ENCODE measurements at places on chromosomes 5 and 9. TPM values are rescaled to one million over a fixed set of nuclear protein-coding genes. Genes with fewer than 3 reads are reported as not detected.

CATSPER3 gene
- 0.74 TPM for total RNA-seq

ANKRD55 gene
- not detected for total RNA-seq

HMGCR gene
- 134 TPM for total RNA-seq

C9orf50 gene
- not detected for total RNA-seq

SPATA31D4 gene
- total RNA-seq: not detected

ARL14EPL gene
- total RNA-seq: not detected

KCNIP1 gene
- total RNA-seq: 5.3 TPM

EFNA5 gene
- total RNA-seq: 65.0 TPM

PCDHAC1 gene
- 6.7 TPM for total RNA-seq

SEMA6A gene
- total RNA-seq: 84.2 TPM

TGFBR1 gene
- 34.4 TPM for total RNA-seq

MACIR gene
- total RNA-seq: 19.3 TPM

CSF2 gene
- not detected for total RNA-seq

OR2K2 gene
- not detected for total RNA-seq

GAS1 gene
- total RNA-seq: 16.0 TPM

PCDHGA6 gene
- total RNA-seq: 0.86 TPM

OR5C1 gene
- not detected for total RNA-seq

PCDHA9 gene
- total RNA-seq: 2.5 TPM

SPINK6 gene
- not detected for total RNA-seq

FOXD4 gene
- total RNA-seq: 0.17 TPM

CD74 gene
- total RNA-seq: 37.2 TPM

BTNL3 gene
- total RNA-seq: 0.82 TPM

IFNA21 gene
- total RNA-seq: not detected

TNFSF15 gene
- total RNA-seq: 7.3 TPM

NTRK2 gene
- 8.4 TPM for total RNA-seq

GOLPH3 gene
- 102 TPM for total RNA-seq

SAXO1 gene
- total RNA-seq: 0.48 TPM

VAV2 gene
- total RNA-seq: 54.3 TPM

ZNF484 gene
- total RNA-seq: 12.3 TPM

ELAVL2 gene
- total RNA-seq: 11.6 TPM

CBY3 gene
- total RNA-seq: not detected

FGFR4 gene
- total RNA-seq: 34.1 TPM

CYFIP2 gene
- total RNA-seq: 59.4 TPM

ZNF879 gene
- 7.2 TPM for total RNA-seq

CKMT2 gene
- 4.3 TPM for total RNA-seq

TMEFF1 gene
- 9.5 TPM for total RNA-seq

Measured in type B pancreatic cell (in vitro differentiated cells).